GM23338 (cell line): ENCODE measurements at places on chromosomes 4 and X. TPM values are rescaled to one million over a fixed set of nuclear protein-coding genes. Genes with fewer than 3 reads are reported as not detected.

Gene SORBS2
- 17.8 and 24.6 TPM in 2 replicates for total RNA-seq

Gene HADH
- 37.7 and 39.1 TPM in 2 replicates for total RNA-seq

Gene NPY2R
- total RNA-seq = 0.47 and 0.59 TPM in 2 replicates

Gene GDPD2
- 10.3 and 11.3 TPM in 2 replicates for total RNA-seq

Gene TEC
- total RNA-seq = 3.0 and 8.3 TPM in 2 replicates

Gene MAOA
- 5.2 and 6.1 TPM in 2 replicates for total RNA-seq

Gene PNMA6A
- 6.6 and 7.1 TPM in 2 replicates for total RNA-seq

Gene SPIN4
- 14.8 and 18.6 TPM in 2 replicates for total RNA-seq

- DNase-seq = no peak
These were observed 105.8 kb upstream of the MAGEB18 start for GRCh38 chrX:26032111-26032912.

DNA sequence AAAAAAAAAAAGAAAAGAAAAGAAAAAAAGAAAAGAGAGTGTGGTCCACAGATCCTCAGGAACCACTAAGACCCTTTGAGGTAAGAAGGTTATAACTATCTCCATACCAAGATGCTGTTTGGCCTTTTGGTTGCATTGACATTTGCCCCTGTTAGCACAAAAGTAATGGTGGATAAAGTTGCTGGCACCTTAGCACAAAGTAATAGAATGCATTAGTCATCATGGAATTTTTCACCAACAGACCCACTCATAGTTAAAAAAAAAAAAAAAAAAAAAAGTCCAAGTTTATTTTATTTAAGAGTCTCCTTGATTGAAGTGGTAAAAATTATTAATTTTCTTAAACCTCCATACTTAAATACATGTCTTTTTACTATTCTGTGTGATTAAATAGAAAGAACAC, 78.4 kb upstream of the RBPJ start:
- DNase-seq = no peak

GRCh38 chr4:34732176-34732950, 1512.0 kb downstream of the ARAP2 start:
- no peak for DNase-seq

DNA sequence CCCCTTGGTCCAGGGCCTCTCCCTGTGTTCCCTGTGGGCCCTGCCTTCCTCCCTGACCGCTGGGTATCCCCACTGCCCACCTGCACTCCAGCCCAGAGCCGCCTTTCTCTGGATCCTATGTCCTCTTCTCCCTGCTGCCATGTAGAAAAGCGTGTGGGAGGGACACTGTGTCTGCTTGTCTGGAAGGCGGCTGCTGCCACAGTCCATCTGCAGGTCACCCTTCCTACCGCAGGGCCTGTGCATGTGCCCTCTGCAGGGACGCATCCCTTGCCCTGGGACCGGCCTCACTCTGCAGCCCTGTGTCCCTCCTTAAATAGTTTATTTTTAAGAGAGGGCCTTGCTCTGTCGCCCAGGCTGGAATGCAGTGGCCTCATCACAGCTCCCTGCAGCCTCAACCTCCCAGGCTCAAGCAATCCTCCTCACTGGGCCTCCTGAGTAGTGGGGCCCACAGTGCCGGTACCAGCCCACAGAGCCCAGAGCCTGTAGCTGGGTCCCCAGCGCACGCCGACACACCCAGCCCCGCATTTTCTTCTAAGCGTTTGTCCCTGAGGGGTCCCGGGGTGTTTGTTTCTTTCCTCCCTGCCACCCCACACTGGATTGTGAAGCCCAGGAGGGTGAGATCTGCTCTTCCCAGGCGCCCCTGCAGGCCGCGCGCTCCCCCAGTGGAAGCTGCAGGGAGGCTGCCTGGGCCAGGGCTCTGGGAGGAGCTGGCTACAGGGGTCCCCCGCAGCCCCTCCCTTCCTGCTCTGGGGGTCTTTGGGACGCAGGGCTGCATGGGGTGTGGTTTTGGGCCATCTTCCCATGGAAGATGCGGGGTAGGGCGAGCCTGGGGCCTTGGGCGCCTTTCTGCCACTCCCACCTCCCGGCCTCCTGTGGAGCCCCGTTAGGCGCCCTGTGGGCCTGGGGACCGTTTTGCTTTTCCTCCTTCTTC, 12.8 kb upstream of the NAT8L start:
- no peak for DNase-seq

GRCh38 chrX:150203248-150203645, 159.9 kb upstream of the MAMLD1 start:
- DNase-seq = no peak

GRCh38 chr4:26131711-26132110, 189.1 kb upstream of the RBPJ start:
- no peak for DNase-seq

DNA sequence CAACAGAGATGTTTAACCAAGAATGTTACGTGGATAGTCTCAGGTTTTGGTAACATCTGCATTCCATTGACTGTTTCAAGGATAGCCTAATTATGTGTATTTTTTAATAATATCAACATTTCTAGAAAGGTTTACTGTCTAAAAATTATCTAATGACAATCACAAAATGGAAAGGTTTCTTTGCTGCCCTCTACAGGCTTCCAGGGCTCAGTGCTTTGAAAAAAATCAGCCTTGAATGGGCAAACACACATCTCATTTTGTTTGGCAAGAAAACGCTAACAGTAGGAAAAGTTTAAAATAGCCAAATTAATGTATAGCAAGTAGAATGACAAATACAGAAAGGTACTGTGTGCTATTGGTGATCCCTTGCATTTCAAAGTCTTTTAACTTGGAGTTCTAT, 223.4 kb upstream of the PRPS2 start:
- peak; percentile 15 for DNase-seq

- DNase-seq = no peak
These were observed 23.7 kb downstream of the ACSL1 start for GRCh38 chr4:184801781-184802696.

- peak; percentile 41 for DNase-seq
These were observed 31.3 kb upstream of the DDX53 start for GRCh38 chrX:22968494-22968893.

DNA sequence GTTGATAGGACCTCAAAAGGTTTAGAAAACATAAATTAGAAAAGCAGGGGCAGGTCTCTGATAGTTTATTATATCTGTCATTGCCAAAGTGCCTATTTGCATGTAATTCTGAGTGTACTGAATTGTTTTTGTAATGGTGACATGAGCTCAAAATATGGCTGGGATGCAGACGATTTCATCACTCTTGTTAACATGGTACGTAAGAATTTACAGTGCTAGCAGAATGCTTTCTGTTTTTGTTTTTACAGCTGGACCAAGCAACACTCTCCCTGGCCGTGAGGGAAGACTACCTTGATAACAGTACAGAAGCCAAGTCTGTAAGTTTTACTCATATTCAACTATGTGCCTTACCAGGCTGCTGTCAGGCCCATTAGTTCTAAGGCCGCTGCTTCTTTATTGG, 58.1 kb downstream of the PHEX start:
- no peak for DNase-seq

DNA sequence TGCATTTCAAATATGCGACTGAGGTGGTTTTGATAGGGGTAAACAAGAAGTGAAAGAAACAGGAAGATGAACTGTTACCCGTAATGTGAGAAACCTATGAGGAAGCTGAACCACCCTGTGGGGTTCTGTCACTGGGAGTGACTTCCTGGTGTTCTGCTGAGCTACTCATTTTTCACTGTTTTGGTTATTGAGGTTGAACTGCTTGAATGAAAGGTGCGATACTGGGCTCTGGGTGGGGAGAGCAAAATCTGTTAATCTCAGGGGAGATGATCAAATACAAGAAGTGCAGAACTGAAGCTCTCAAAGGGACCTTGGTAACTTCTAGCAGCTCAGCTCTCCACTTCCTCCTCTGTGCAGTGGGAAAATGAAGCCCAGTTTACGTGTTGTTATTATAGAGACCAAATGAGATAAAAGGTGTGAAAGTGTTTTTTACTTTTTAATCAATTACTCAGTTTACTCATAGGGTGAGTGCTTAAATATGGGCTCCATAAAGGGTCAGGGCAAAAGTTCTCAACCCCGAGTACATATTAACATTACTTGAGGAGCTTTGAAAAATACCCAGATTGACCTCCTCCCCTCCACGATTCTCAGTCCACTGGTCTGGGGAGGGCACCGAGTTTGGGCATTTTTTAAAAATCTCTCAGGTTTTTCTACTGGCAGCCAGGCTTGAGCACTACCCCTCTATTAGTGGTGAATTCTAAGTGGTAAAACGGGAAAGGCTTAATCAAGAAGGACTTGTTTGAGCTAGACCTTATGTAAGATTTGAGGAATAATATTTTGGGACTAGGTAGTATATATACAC, 66.7 kb downstream of the COQ2 start:
- DNase-seq = no peak

DNA sequence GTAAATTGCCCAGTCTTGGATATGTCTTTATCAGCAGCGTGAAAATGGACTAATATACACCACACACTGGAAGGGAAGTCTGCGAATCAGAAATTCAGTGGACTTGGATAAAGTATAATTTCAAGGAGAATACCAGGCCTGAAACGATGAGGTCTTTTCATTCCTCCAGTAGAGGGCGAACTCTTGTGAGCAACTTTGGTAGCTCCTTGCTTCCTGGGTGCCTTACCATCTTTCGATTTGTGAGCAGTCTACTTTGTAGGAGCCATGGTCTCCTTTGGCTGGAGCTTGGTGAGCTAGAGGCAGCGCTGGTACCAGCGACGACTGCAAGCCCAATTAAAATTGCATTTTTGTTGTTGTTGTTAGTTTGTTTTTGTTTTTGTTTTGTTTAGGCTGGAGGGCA, 791.9 kb downstream of the FAT4 start:
- DNase-seq = peak; percentile 72

GRCh38 chr4:53189011-53189410, 176.8 kb downstream of the SCFD2 start:
- no peak for DNase-seq

DNA sequence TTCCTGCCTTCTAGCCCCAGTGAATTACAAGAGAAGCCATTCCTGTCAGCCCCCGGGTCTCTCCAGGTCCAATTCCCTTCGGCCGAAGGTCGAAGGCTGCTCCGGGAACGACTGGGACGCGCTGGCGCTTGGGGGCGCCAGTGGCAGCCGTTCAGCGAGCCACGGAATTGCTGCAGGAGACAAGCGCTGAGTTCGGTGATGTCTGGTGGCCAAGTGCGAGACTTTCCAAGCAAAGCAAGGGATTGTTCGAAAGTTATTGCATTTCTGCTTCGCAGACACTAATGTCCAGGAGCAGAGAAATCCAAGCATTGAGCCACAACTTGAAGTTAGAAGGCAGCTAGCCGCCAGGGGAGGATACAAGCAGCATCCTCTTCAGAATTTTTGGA, 1.1 kb upstream of the DKK2 start:
- peak; percentile 79 for DNase-seq

DNA sequence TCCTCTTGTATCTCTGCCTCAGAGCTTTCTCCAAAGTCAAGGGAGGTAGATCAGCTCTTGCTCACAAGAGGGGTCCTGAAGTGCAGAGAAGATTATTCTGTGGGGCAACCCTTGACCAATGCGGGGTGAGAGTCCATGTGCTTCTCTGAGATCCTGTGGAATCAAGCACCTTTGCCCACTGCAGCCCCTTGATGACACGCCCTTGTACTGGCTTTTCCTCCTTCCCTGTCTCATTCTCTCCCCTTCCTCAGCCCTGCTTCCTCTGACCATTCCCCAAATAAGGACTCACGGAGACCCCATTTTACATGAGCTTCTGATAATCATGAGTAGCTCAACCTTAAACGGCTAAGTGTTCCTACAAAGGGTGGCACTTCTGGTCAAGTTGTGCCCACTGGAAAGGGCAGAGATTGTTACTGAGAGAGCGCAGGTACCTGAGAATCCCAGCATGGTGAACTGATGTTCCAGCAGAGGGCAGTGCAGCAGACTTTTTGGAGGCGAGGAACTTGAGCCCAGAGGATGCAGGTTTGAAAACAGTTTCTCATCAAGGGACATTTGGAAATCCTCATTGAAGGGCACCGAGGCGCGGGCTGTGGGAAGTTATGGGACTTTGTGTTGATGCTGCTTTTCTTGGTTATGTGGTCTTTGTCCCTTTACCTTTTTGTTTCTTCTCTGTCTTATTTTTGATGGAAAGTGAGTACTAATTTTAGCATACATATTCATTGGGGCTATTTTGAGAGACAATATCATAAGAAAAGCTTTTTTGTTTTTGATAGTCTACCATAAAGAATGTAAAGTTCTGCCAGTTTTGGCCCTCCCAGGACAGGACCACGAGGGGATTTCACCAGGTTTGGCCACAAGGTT, 201.3 kb downstream of the RBM46 start:
- peak; percentile 87 for DNase-seq

- DNase-seq = no peak
These were observed 10.1 kb downstream of the CISD2 start for GRCh38 chr4:102878901-102879300.
